ENCODE measurements at places on chromosomes 1 and 21.

GRCh38 chr1:153734396-153735089 is 6.7 kb downstream of the INTS3 start:
- no peak for DNase-seq

DNA sequence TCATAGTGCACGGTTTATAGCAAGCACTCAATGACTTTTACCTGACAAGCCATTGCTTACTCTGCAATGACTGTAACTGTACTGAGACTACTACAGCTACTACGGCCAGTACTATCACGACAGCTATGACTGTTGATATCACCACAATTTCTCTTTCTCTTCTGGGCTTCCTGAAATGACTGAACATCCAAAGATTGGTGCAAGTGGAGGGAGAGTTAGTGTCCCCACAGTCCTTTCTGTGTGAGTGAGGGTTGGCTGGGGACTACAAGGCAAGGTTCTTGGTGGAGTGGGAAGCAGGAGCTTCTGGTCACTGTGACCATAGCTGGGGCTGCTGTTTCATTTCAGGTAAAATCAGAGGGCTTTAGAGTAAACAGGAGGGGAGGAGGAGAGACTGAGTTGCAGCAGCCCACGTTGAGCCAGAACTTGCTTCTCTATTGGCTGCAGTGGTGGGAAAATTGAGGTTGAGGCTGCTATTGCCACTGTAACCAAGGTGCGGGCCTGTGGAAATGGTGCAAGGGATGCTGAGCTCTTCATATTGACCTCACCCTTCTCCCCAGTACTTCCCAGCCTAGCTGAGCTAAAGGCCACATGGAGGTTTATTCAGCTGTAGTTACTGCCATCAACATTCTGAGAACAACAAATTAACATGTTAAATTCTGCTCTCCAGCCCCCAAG is 14.1 kb upstream of the IL10 start:
- no peak for DNase-seq

DNA sequence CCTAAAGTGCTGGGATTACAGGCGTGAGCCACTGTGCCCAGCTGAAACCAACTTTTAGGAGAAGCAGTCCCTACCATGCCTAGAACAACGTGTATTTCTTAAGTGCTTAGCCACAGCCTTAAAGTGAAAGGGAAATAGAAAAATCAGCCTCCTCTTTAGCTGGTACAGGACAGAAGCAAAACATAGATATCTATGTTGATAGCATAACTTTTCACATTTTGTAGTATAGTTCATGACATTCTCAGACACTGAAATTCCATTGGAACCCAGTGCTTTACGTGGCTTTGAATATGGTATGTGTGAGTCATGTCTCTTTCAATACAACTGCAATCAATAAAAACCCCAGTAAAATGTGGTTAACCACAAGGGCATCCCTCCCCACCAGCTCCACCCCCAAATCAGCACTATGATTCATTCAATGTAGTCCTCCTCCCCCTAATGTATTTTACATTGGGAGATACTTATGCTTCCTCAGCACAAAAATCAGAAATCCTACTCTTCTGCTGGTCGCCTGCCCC is 32.1 kb downstream of the TGFB2 start:
- no peak for DNase-seq

DNA sequence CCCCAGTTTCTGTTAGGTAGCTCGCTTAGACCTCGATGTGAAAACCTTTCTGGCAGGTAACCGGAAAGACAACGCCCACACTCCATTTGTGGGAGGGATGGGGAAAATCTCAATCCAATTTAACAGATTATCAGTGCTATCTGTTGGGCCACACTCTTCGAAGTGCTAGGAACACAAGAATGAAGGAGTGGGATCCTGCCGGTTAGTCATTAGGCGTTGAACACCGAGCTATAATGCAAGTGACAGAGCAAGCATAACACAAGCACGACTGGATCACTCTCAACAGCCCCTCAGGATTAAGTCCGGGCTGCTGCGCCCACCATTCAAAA is 531 bp downstream of the SNIP1 start:
- DNase-seq: no peak

DNA sequence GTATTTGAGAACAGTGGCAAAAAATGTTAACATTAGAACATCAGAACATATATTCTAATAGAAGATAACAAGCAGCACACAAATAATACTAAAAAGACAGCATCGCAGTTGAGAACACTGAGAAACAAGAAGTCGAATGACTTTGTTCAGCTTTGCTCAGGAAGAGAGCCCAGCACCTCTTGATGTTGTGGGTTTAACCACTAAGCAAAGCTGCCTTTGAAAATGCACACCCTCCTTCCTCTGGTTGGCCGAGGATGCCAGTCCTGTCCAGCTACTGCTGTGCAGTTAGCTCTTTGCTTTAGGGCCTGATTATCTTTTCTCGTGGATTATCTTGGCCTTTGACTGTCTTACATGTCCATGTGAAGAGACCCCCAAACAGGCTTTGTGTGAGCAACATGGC is 60.5 kb downstream of the SPATA46 start:
- no peak for DNase-seq

GRCh38 chr1:219324629-219325367 is 151.1 kb downstream of the LYPLAL1 start:
- no peak for DNase-seq

- DNase-seq: no peak
Measured at GRCh38 chr1:212585210-212585609, 23.4 kb upstream of the ATF3 start.

DNA sequence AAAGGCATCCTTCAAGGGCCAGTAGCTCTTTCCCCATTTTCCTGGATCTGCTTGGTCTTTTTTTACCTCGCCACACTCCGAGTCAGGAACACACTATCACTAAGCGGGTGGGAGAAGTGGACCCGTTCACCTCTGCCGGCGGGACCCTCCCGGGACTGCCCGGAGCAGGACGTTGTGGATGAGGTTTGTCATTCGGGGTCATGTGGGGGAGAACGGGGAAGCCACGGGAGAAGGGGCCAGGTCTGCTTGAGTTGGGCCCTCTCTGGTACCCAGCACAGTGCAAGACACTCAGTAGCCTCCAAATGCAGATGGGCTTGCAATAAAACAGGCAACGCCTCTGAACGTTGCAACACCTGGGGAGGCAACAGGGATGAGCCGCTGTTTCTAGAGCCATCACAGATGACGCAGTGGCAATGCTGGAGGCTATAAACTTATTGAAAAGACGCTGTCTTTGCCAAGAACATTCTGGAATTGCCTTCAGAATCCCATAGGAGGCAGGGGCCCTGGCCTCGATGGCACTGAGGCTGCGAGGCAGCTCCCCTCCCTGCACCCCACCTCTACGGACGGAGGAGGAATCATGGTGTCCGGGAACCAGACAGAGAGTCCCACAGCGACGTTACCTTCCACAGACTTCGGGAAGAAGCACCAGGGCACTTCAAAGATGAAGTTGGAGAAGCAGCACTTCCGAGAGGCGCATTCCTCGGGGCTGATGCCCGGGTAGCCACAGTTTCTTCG is 3.8 kb downstream of the TFF2 start:
- DNase-seq: no peak

- no peak for DNase-seq
Measured at GRCh38 chr1:202319381-202320080, 22.2 kb downstream of the UBE2T start.

- DNase-seq: no peak
Measured at GRCh38 chr1:53449693-53450092, 9.5 kb upstream of the DMRTB1 start.

GRCh38 chr1:234490793-234491479 is 12.0 kb upstream of the TARBP1 start:
- DNase-seq: no peak

- no peak for DNase-seq
Measured at GRCh38 chr1:7587108-7587772, 183.9 kb upstream of the VAMP3 start.

DNA sequence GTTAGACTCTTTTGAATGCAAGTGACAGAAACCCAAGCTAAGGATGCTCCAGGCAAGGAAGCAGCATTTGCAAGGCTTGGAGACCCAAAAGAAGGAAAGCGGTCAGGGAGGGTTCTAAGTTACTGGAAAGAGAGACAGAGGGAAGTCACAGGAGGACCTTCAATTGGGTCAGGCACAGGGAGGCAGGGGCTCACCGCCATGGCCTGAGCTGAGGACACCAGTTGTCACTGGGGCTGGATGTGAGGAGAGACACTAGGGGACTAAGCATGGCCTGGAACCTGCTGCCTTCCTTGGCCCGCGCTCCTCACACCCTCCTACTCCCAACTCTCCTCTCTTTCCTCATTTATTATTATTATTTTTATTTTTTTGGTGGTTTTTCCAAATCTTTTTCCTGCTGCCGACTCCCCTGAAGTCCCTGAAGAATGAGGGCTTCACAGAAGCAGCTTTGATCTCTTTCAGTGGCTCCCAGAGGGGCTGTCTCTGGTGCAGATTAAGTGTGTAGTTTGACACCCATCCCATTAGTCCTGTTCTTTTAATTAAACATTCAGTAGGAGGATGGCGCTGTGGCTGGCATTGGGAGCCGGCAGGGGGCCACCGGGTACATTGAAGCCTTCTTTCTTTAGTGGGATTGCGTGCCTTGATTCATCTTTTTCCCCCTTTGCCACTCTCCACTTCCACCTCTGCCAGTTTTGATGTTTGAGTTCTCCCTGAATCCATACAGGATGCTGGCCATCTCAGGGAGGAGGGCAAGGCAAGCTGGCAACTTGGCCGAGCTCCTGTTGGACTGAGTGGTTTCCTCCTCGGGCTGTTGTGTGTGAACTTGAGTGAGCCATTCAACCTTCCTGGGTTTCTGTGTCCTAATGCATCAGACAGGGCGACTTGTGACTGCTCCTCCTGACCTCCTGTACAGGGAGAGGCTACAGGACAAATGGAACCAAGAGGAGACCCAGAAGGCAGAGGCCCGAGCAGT is 59.3 kb downstream of the MDM4 start:
- DNase-seq: no peak

- DNase-seq: no peak
Measured at GRCh38 chr1:118992868-118993699, 4.9 kb upstream of the TBX15 start.

DNA sequence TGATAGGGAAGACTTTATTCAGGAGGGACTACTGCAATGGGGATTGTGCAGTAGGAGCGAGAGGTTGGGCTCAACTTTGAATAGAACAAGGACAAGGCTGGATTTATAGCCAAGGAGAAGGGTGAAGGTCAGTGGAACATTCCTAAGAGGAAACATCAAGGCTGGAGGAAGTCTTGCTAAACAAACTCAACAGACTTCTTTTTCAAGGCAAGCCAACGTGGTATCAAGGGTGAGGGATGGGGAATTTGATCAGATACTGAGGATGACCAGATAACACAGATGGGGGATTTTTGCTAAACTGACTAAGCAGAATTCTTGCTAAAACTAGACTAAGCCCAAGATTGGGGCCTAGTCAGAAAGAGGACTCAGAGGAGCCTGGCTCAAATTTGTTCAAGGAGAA is 107.3 kb downstream of the DUSP10 start:
- no peak for DNase-seq

- DNase-seq: no peak
Measured at GRCh38 chr1:14549897-14550620, 48.4 kb upstream of the KAZN start.

DNA sequence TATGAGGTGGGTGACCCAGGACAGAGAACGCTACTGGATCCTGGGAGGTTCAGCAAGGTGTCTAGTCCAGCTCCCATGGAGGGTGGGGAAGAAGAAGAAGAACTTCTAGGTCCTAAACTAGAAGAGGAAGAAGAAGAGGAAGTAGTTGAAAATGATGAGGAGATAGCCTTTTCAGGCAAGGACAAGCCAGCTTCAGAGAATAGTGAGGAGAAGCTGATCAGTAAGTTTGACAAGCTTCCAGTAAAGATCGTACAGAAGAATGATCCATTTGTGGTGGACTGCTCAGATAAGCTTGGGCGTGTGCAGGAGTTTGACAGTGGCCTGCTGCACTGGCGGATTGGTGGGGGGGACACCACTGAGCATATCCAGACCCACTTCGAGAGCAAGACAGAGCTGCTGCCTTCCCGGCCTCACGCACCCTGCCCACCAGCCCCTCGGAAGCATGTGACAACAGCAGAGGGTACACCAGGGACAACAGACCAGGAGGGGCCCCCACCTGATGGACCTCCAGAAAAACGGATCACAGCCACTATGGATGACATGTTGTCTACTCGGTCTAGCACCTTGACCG is 8.6 kb upstream of the PIGV start:
- DNase-seq: no peak
